ENCODE measurements at places on chromosomes 6 and 20.

DNA sequence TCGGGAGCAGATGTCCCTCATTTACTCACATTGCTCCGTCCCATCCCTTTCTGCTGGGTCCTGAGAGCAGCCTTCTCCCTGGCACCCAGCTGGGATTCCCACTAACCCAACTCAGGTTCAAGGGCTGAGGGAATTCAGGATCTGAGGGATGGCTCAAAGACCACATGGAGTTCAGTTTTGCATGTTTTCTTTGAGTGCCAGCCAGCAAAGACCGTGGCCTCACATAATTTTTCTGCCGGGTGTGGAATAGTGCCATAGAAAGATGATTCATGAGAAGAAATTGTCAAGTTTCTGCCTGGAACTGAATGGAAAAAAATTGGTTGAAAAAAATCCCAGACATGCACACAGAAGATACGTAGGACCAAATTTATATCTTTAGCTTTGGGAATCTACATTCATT lies 168.6 kb downstream of the CD83 start:
- DNase-seq = no peak

- DNase-seq = no peak
Measured at GRCh38 chr20:48259456-48259855, 474.2 kb upstream of the SULF2 start.

GRCh38 chr6:47160702-47161101 lies 118.6 kb upstream of the ADGRF1 start:
- DNase-seq = peak; percentile 28

DNA sequence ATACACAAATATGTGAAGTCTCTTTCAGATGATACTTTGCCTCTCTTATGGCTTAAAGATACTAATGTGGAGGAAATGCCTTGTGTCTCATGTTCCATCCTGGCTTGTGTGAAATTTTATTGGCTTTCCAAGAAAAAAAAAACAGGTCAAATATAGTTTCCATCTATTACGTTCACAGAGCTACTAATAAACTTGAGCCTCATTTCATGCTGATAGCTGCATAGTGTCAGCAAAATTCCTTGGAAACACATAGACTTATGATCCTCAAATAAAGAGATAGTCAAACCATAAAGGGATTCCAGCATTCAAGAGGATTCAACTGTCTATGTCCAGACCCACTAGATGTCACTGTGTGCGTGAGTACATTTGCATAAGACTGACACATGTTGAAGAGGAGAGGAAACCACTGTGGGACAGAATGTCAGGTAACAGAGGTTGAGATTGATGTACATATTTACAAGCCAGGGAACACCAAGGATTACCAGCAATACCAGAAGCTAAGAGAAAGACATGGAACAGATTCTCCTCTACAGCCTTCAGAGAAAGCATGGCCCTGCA lies 266.6 kb downstream of the COL12A1 start:
- no peak for DNase-seq

GRCh38 chr20:17613328-17614175 lies 43.7 kb downstream of the DSTN start:
- no peak for DNase-seq

DNA sequence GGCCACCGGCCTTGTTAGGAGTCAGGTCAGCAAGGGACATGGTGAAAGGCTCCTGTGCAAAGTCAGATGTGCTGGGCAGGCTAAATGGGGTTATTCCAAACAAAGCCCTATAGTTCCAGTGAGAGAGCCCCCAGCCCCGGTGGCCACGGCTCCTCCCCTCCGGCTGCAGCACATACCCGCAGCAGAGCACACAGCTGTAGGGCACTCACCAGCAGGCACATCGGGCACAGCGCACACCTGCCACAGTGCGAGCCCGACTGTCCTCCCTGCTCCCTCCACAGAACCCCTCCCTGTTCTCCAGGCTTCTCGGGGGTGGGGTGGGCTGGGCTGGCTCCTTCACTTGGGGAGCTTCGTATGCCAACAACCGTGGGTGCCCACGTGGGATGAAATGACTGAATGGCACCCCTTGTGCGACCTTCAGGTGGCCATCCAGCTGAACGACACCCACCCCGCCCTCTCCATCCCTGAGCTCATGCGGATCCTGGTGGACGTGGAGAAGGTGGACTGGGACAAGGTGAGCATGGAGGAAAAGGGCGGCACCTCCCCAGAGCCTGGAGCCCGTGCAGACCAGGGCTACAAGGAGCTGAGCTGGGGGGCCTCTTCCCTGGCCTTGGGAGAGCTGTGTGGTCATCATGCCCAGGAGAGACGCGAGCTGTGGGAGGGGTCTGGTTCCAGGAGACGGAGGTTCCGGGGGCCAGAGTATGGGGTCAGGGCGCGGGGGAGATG lies 30.9 kb downstream of the PYGB start:
- DNase-seq = no peak

DNA sequence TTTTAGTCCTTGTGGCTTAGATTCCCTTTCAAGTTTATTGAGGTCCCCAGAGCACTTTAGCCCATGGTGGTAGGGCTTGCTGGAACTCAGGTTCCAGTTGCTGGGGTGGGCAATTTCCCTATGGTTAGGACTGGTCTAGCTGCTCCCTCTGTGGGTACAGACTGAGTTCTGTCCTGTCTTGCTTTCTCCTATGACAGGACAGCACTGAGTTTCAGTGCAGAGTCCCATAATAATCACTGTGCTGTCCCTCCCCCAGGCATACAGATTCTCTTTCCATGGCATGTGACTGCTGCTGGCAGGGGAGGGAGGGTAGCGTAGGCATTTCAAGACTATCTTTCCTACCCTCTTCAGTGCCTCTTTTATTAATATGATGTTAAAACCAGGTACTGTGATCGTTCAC lies 17.1 kb upstream of the ERVFRD-1 start:
- no peak for DNase-seq

- DNase-seq = no peak
Measured at GRCh38 chr20:16816192-16816591, 68.0 kb downstream of the OTOR start.

- no peak for DNase-seq
Measured at GRCh38 chr6:157674061-157674460, 149.0 kb upstream of the SNX9 start.

DNA sequence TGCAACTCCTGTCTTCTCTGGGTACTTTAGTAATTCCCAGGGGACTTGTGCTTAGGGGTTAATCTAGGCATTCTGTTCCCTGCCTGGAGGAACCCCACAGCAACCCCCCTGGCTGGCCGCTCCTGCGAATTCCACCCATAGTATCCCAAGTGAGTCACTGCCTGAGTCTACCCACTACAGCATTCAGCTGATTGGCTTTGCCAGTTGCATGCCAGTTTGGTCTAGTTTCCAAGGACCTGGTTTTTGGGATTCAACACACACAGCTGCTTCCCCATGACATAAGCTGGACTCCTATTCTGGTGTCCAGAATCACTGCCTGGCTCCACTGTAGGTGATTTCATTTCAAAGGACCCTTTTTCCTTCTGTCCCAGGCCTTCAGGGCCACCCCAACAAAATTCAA lies 40.3 kb downstream of the PLCG1 start:
- no peak for DNase-seq

DNA sequence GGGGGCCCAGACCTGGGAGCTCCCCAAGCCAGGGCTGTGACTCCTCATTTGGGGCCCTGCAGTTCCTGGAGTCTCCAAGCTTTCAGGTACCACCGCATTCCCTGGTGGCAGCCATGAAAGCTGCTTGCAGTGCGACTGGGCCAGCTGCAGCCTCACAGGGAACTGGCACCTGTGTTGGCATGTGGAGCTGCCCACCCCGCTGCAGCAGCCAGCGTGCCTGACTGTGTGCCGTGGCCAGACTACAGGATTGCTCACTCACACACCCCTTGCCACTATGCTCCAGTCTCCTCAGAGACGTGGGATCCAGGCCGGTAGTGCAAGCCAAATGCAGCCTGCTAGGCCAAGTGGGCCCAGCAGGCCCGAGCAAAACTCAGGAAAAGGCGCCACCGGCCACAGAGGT lies 450.7 kb downstream of the COL12A1 start:
- DNase-seq = no peak

Data from NCI-H1417 (cell line).